ENCODE measurements at places on chromosomes 6 and 20. TPM values are rescaled to one million over a fixed set of nuclear protein-coding genes. Genes with fewer than 3 reads are reported as not detected.

MEP1A gene
- total RNA-seq, result not detected

SUMO4 gene
- total RNA-seq, result 1.3 TPM

ENTPD6 gene
- 53.9 TPM for total RNA-seq

KIF6 gene
- 1.7 TPM for total RNA-seq

GPLD1 gene
- total RNA-seq, result 6.3 TPM

TP53TG5 gene
- 2.6 TPM for total RNA-seq

SPATA25 gene
- total RNA-seq, result 1.9 TPM

ZFP57 gene
- not detected for total RNA-seq

SLC17A3 gene
- not detected for total RNA-seq

FOXQ1 gene
- total RNA-seq, result not detected

PSMF1 gene
- 31.4 TPM for total RNA-seq

SMIM8 gene
- 12.1 TPM for total RNA-seq

CPNE5 gene
- 0.61 TPM for total RNA-seq

RAET1E gene
- 0.70 TPM for total RNA-seq

TAP1 gene
- 108 TPM for total RNA-seq

PSMB8 gene
- 0.53 TPM for total RNA-seq

SCRT2 gene
- 5.7 TPM for total RNA-seq

MATN4 gene
- total RNA-seq, result not detected

CNBD2 gene
- 3.9 TPM for total RNA-seq

ATP5F1E gene
- 51.0 TPM for total RNA-seq

CNKSR3 gene
- 4.2 TPM for total RNA-seq

SERPINB1 gene
- total RNA-seq, result 45.5 TPM

MOCS3 gene
- total RNA-seq, result 7.7 TPM

LY6G5B gene
- 5.1 TPM for total RNA-seq

TREML2 gene
- not detected for total RNA-seq

PRSS35 gene
- total RNA-seq, result 1.2 TPM

DEFB124 gene
- not detected for total RNA-seq

GSTA3 gene
- not detected for total RNA-seq

DNAH8 gene
- total RNA-seq, result 0.14 TPM

HS3ST5 gene
- total RNA-seq, result 4.8 TPM

CLPSL2 gene
- not detected for total RNA-seq

SCUBE3 gene
- 4.3 TPM for total RNA-seq

SPEF1 gene
- 0.95 TPM for total RNA-seq

PDE10A gene
- total RNA-seq, result 16.8 TPM

BTN1A1 gene
- 0.76 TPM for total RNA-seq

TMX4 gene
- total RNA-seq, result 20.1 TPM

CEBPB gene
- 4.4 TPM for total RNA-seq

PRSS16 gene
- total RNA-seq, result 1.4 TPM

NKX2-2 gene
- total RNA-seq, result not detected

GSTA2 gene
- not detected for total RNA-seq

C6orf58 gene
- total RNA-seq, result 0.36 TPM

ZC3H12D gene
- 2.1 TPM for total RNA-seq

MAS1 gene
- total RNA-seq, result 0.19 TPM

PPP1R18 gene
- total RNA-seq, result 33.3 TPM

DDR1 gene
- total RNA-seq, result 158 TPM

IL17A gene
- total RNA-seq, result not detected

PPP1R16B gene
- total RNA-seq, result 4.3 TPM

LAMA2 gene
- 8.8 TPM for total RNA-seq

CDKAL1 gene
- total RNA-seq, result 18.9 TPM

FHL5 gene
- total RNA-seq, result not detected

FAM217A gene
- 2.0 TPM for total RNA-seq

RIPOR2 gene
- 17.7 TPM for total RNA-seq

PRKN gene
- 2.3 TPM for total RNA-seq

ISM1 gene
- 1.2 TPM for total RNA-seq

KCNG1 gene
- total RNA-seq, result 0.70 TPM

KDM1B gene
- 18.6 TPM for total RNA-seq
